ENCODE measurements at places on chromosomes 2 and 18.

GRCh38 chr18:56986829-56987228 is 160.1 kb upstream of the BOD1L2 start:
- DNase-seq, result no peak

- no peak for DNase-seq
These were observed 141.3 kb downstream of the EML6 start for GRCh38 chr2:54864727-54865126.

GRCh38 chr18:59383851-59384250 is 24.8 kb upstream of the LMAN1 start:
- DNase-seq, result no peak

DNA sequence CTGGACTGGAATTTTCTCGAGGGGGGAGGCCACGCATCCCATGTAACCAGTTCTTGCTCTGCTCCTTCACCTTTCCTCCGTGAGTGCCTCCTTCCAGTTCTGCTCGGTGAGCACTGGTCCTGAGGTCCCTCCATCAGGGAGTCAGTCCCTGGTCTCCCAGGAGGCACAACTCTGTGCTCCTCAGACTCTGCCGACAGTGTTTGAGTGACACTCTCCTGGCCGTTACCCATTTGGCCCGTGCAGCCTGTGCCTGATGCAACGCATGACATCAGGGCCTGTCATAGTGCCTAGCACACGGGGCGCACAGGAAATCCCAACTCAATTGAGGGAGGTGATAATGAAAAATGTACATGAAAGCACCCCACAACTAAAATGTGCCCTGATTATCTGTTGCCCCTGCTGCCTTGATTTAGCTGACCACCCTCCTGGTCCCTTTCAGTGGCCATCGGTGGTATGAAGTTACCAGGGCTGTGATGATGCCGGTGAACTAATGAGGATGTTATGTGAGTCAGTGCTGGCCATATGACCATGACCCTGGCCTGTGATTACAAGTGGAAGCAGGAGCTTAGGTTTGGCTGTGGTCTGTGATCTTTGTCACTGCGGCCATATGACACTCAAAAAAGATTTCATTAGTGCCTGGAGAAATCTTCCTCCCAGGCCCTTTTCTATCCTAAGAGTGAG is 144.6 kb downstream of the TDRD15 start:
- no peak for DNase-seq

GRCh38 chr2:19865151-19865550 is 36.6 kb downstream of the TTC32 start:
- DNase-seq, result no peak

DNA sequence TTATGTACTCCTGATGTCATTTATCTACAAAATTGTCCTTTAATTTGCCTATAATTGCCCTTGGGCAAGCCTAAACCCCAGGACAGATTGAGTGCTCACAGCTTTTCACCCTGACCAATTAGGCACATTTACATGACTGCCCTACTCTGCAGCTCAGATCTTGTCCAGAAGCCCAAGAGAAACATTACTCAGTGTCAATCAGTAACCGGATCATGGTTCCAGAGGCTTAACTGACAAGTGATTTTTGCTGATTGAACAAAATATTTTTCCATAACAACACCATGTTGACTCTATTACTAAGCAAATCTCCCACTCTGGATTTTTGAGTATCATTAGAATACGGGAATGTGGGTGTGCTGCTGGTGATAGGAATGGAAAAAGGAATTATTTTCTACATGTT is 465.4 kb upstream of the TNP1 start:
- DNase-seq, result no peak

Measured in activated naive CD4-positive, alpha-beta T cell treated with anti-CD3 and anti-CD28 coated beads, Interleukin-2, amount 10 ng/mL, durations not matched to agents 7 days and 5 days (primary cell).